ENCODE measurements at places on chromosomes 7 and 10.

- DNase-seq = no peak
Measured at GRCh38 chr10:45425621-45426563, 51.9 kb downstream of the ALOX5 start.

DNA sequence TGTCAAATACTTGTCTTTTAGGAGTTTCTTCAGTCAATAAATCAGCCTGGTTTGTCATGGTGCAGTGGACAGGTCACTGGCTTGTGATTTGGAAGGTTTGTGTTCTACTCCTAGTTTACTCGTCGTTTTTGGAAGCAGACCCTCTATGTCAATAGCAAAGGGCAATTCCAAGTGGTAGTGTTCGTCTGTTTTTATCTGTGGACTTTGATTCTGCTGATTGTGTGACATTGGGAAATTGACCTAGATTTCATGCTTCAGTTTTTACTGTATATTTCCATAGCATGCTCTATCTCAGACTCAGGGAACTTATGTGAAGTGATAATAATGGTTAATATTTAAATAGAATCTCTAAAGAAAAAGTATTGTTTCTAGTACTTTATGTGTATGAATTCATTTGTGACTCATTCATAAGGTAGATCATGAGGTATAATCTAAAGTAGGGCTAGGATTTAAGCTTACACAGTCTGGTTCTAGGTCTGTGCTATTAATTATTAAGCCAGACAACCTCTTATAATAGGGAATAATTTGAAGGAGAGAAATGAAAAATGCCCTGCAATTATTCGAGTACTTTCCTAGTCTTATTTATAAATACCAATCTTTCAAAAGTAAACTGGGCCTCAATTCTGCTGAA, 198.1 kb downstream of the REEP3 start:
- DNase-seq = no peak

GRCh38 chr7:132939495-132939894, 142.4 kb downstream of the CHCHD3 start:
- DNase-seq = no peak

DNA sequence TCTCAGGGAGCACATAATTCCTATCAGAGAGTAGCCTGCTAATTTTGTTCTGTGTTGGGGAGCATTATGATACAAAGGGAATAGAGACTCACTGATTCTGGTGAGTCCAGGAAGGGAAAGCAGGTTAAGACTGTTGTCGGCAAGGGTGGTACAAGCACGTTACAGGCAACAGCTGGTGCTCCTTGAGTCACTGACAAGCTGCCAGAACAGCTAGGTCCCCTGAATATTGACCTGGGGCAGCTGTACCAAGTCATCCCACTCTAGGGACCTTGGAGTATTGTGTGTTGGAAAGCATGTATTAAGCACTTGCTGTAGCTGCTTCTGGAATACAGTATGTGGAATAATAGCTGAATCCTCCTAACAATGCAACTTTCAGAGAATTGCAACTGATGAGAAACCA, 37.0 kb upstream of the GLCCI1 start:
- no peak for DNase-seq

DNA sequence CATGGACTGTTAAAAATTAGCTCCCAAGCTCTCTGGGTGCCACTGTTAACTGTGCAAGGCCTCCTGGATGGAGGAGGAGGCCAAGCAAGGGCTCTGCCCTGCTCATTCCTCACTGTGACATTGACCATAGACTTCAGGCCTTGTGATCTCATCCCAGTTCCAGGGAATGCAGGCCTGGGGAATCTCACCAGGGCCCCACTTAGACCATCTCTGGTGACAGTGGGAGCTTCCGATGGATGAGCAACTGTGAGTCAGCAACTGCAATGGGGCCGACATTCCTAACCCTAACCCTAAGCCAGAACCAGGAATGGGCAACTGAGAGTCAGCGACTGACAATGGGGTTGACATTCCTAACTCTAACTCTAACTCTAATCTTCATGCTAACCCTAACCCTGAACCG, 50.4 kb upstream of the MSMB start:
- DNase-seq = no peak

- no peak for DNase-seq
Measured at GRCh38 chr7:81624021-81624592, 145.7 kb downstream of the HGF start.

GRCh38 chr7:103856929-103857328, 132.5 kb downstream of the RELN start:
- DNase-seq = no peak

Data from T-cell (primary cell).